Esophagus squamous epithelium (tissue), 5 donors: ENCODE measurements at places on chromosomes 7 and 10. TPM values are rescaled to one million over a fixed set of nuclear protein-coding genes. Genes with fewer than 3 reads are reported as not detected.

GRCh38 chr7:116285252-116285651, 74.9 kb downstream of the TES start:
- no peak for DNase-seq

GRCh38 chr10:66929375-66929774, 3.5 kb downstream of the LRRTM3 start:
- DNase-seq = no peak

DNA sequence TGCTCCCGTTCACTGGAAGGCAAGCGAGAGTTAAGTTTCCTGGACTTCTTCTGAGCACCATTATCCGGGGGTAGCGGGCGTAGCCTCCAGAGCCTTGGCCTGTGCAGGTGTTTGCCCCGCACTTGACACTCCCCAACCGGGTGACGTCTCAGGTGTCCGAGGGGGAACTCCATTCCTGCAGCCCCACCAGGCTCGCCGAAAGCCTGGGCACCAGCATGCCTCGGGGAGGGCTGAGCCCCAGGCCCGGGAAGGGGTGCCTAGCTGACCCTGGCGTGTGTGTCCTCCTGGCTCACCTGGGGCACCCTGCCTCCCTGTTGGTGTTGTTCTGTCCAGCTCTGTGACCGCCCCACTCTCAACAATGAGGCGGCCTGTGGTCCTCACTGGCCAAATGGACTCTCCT, 109.4 kb upstream of the GPR26 start:
- DNase-seq = no peak

GRCh38 chr10:108014145-108014901, 849.8 kb upstream of the SORCS1 start:
- no peak for DNase-seq

The OPN1SW gene
- total RNA-seq = not detected

The GHRHR gene
- not detected for total RNA-seq

The SPDYE9 gene
- not detected for total RNA-seq
